ENCODE measurements at places on chromosomes 5 and 9.

- no peak for DNase-seq
Observed at GRCh38 chr5:67010684-67011409, 185.8 kb downstream of the CD180 start.

DNA sequence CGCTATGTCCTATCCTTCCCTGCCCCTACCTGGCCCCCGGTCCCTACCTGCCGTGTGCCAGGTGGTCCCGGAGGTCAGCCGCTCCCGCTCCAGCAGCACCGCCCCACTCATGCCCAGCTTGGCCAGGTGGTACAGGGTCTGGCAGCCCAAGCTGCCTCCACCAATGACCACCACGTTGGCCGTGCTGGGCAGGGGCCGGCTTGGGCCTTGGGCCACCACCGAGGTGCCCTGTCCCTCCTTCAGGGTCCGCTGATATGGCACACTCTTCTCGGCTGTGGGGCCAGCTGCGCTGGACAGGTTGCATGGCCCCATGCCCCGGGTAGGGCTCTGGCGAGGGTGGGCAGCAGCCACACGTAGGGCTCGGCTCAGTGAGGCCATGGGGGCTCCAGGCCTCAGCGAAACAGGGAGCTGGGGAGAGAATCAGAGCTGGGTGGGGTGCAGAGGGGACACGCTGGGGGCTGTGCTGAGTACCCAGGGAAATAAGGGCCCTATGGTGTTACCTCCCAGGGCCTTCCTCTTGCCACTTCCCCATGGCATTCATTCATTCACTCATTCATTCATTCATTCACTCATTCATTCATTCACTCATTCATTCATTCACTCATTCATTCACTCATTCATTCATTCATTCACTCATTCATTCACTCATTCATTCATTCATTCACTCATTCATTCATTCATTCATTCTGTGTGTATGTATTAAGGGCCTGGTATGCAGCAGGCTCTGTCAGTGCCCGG, 4.2 kb downstream of the SARDH start:
- no peak for DNase-seq

DNA sequence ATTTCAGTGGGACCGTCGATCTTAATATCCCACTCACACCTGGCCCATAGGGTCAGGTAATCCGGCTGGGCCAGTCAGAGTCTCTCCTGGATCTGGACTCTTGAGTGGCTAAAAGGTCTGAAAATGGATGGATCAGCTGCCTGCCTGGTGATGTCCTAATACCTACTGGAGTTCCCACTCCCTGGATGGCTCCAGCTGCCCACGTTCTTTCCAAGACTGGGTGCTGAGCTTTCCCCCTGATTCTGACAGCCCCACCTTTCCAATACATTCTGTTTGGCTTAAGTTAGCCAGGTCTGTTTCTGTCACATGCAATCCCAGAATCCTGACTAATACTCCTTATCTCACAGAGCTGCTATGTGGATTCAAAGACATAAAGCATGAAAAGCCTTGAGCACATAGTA, 10.2 kb downstream of the SH3PXD2B start:
- no peak for DNase-seq

- no peak for DNase-seq
Observed at GRCh38 chr9:94178927-94179326, 80.2 kb upstream of the ZNF169 start.

GRCh38 chr5:56516035-56516434, 282.9 kb upstream of the ANKRD55 start:
- DNase-seq = no peak
